NCI-H2107 (cell line): ENCODE measurements at places on chromosomes 5 and 9.

DNA sequence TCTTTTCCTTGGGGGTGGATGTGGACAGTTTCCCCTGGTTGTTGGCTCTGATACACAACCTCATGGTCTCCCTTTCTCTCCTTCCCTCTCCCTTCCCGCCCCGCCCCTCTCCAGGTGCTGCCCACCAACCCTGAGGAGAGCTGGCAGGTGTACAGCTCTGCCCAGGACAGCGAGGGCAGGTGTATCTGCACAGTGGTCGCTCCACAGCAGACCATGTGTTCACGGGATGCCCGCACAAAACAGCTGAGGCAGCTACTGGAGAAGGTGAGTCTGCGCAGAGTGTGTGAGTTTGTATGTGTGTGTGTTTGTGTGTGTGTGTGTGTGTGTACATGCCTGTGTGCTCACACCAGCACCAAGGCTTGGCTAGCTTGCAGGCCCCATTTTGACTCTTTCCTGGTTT lies 2.6 kb downstream of the OLFM1 start:
- DNase-seq = no peak

- DNase-seq = no peak
Measured at GRCh38 chr5:169641253-169641652, 4.2 kb downstream of the DOCK2 start.

GRCh38 chr5:61304590-61305381 lies 27.3 kb upstream of the ZSWIM6 start:
- DNase-seq = no peak

DNA sequence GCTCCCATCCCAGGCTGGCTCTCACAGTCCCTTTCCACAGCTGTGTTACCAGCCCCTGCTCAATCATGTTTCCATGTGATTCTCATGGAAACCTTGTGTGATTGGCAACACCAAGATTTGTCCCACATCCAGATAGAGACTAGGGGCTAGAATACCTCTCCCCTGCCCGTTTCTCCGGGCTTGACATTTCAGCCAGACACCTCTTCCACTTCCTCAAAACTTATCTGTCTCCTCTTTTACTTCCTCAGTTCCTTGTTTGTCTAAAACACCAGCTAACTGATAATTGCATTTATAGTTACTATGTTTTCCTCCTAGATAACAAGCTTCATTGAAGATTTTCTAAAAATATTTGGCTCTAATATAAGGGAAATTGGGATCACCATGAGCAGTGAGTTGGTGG lies 16.6 kb upstream of the KCNMB1 start:
- DNase-seq = no peak

- no peak for DNase-seq
Measured at GRCh38 chr9:36991516-36992134, 42.4 kb downstream of the PAX5 start.

DNA sequence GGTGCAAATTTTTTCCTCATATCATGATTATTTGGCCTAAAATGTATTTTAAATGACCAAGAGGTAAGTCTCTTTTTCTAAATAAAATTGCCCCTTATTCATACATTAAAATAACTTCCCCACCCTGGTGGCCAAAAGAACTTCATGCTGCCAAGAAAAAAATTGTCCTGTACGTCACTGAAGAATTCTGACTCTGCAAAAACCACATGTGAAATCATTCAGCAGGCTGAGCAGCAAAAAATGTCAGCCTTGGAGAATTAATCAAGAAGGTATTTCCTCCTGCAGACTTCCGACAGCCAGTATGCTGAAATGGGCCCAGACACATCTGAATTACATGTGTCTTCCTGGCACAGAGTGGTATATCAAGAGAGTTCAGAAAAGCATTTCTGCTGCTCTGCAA lies 94.6 kb upstream of the HMHB1 start:
- DNase-seq = no peak

GRCh38 chr5:149015561-149015960 lies 47.3 kb downstream of the SH3TC2 start:
- DNase-seq = no peak

- DNase-seq = no peak
Measured at GRCh38 chr9:83431101-83432060, 106.8 kb downstream of the FRMD3 start.

- DNase-seq = peak; percentile 29
Measured at GRCh38 chr5:79133657-79134451, 22.2 kb downstream of the BHMT start.

GRCh38 chr5:6516823-6517222 lies 68.2 kb downstream of the UBE2QL1 start:
- DNase-seq = no peak

DNA sequence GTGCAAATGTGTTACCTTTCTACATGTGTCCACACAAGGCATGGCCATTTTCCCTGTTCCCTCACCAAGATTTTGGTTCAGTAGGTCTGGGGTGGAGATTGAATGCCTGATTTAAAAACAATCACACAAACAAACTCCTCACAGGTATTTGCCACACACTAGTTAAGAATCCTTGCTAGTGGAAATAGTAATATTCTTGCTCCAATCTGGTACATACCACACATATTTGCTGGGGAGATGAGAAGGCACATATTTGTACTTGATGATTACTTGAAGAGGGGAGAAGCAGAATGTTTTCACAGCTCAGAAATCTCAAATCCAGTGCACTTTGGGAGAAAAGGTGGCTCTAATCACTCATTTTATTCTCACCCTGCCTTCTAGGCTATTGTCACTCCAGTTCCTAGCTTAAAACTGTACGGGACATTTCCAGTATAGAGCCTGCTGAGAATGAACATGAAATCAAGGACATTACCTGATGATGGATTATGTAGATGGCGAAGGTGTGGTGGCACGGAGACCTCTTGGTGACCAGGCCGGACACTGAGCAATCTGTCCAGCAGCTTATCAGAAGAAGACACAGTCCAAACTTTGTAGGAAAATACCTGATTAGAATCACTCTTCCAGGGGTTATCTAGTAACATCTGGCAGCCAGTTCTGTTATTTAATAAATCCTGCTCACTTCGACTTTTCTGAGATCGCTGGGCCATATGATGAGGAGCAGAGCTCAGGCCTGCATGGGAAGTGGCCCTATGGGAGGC lies 116.1 kb upstream of the IL6ST start:
- DNase-seq = no peak

DNA sequence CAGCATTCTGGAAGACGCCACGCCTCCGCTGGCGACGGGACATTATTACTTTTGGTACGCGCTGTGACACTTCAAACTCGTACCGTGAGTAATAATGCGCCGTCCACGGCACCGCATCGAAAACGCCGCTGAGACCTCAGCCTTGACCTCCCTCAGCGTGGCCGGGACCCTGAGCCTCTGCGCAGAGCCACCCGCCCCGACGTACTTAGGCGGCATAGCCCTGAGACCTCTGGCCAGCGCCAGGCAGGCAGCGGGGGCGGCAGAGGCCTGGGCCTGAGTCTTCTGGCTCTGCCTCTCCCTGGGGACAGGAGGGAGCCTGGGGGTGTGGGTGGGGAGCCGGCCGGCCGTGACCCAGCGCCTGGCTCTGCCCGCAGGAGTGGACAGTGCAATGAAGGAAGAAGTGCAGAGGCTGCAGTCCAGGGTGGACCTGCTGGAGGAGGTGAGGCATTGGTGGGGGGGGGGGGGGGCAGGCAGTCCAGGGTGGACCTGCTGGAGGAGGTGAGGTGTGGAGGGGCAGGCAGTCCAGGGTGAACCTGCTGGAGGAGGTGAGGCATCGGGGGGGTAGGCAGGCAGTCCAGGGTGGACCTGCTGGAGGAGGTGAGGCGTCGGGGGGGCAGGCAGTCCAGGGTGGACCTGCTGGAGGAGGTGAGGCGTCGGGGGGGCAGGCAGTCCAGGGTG lies 8.0 kb downstream of the EGFL7 start:
- no peak for DNase-seq

- no peak for DNase-seq
Measured at GRCh38 chr9:92187989-92188714, 72.9 kb upstream of the SPTLC1 start.

DNA sequence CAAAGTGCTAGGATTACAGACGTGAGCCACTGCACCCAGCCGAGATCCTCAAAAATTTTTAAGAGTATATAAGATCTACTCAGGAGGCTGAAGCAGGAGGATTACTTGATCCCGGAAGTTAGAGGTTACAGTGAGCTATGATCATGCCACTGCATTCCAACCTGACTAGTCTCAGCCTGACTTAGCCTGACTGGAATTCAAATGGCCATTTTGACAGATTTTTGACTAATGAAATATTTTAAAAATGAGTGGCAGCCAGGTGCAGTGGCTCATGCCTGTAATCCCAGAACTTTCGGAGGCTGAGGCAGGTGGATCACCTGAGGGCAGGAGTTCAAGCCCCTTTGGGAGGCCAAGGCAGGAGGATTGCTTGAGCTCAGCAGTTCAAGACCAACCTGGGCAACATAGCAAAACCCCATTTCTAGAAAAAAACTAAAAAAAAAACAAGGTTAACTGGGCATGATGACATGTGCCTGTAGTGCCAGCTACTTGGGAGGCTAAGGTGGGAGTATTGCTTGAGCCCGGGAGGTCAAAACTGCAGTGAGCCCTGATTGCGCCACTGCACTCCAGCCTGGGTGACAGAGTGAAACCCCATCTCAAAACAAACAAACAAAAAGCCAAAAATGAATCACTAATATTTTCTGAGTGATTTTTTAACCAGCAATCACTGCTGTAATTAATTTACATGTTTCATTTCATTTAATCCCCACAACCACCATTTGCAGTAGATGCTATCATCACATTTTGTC lies 16.6 kb downstream of the ATOX1 start:
- DNase-seq = no peak

GRCh38 chr5:163917747-163918146 lies 412.3 kb downstream of the MAT2B start:
- no peak for DNase-seq

- no peak for DNase-seq
Measured at GRCh38 chr5:155140646-155141045, 127.1 kb downstream of the KIF4B start.

GRCh38 chr9:123912167-123912897 lies 17.6 kb downstream of the DENND1A start:
- no peak for DNase-seq

DNA sequence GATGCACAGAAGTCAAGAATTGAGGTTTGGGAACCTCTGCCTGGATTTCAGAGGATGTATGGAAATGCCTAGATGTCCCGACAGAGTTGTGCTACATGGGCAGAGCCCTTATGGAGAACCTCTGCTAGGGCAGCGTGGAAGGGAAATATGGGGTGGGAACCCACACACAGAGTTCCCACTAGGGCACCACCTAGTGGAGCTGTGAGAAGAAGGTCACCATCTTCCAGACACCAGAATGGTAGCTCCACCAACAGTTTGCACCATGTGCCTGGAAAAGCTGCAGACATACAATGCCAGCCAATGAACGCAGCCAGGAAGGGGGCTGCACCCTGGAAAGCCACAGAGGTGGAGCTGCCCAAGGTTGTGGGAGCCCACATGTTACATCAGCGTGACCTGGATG lies 104.5 kb downstream of the STK32A start:
- no peak for DNase-seq

GRCh38 chr9:79255651-79256260 lies 316.0 kb upstream of the TLE4 start:
- no peak for DNase-seq

- DNase-seq = no peak
Measured at GRCh38 chr9:24793787-24794186, 248.1 kb upstream of the IZUMO3 start.

DNA sequence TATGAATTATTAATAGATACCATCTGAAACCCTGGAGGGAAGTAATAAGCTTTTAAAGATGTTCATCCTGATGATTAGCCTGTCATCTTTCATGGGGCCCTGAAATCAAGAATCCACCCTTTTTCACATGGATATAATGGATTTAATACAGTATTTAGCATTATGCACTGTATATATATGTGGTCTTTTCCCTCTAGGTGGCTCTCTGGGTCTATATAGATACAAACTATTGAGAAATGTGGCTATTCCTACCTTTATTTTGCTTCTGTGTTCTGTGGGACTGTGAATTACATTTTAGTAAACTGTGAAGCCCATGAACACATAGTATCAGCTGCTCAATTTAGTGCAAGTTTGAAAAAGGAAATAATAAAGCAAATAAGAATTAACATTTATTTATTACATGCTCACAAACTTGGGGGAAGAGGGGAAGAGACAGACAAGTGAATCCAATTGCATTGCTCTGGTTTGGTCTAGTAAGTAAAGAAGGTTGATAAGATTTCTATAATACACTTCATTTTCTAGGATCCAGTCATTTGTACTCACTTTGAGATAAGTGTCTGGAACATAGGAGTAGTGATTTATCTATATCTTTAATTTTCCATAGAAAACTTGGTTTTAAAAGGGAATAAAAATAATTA lies 112.2 kb downstream of the SCAMP1 start:
- DNase-seq = no peak

DNA sequence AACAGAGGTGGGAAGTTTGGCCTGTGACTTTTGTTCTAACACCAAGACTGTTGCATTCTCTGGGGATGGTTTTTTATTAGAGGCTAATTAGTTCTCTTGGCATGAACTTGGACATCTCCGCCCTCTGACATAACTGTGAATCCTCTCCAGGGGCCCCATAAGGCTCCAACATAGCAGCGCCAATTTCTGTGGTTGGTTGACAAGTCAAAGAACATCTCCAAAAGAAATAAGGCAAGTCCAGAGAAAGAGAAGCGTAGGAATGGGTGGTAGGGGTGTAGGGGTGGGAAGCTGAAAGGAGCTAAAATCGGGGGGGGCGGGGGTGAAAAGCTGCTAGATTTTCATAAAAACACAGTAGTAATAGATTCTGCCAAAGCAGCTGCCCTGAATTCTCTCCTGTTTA lies 81.0 kb upstream of the DAB2 start:
- no peak for DNase-seq

DNA sequence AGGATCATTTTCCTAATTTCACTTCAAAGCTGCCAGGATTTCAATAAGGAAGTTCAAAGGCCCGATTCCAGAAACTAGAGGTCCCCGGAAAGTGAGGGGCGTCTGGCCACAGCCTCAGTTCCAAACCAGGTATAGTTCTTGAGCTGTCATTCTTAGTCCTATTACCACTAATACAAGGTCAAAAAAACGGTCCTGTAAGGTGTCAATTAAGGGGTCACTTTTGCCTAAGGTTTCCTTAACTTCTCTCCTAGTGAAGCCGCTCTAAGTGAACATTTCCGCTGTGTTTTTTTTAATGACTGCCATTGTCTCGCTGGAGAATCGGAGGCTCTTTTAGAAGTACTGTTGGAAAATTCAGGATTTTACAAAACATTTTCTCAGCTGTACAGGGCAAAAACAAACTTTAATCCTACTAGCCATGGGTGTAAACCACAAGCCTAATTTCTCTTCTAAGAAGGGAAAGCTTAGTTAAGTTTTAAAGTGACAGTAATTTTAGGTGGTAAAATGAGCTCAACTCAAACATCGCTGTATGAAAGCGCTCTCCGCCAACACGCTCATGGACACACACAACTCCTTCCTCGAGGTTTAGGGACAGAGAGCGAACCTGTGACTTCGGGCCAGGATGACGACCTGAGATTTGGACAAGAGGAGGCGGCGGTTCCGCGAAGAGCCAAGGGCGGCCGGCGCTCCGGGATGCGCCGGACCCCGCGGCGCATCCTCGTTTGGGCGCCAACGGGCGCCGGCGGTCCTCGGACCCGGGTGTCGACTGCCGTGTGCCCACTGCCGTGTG lies 76.7 kb upstream of the IFNE start:
- no peak for DNase-seq

DNA sequence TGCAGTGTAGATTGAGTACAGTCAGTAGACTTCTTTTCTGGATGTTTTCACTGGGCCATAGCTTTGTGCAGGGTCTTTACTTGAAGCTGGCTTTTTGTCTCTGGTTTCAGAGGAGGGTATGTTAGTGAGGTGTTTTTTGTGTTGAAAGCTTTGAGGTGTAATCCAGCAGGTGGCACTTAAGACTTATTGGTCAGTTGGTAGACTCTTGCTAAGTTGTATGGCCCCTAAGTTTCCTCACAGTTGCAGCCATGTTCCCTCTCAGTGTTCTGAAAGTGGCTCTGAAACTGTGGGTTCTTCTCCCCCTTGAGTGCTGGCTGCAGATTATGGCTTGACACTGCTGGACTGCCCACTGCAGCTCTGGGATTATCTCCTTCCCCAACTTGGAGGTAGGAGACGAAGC lies 55.7 kb upstream of the SLC44A1 start:
- no peak for DNase-seq
